Activated CD8-positive, alpha-beta T cell treated with anti-CD3 and anti-CD28 coated beads for 36 hours (primary cell): ENCODE measurements at places on chromosomes 6 and 20. TPM values are rescaled to one million over a fixed set of nuclear protein-coding genes. Genes with fewer than 3 reads are reported as not detected.

Gene LINC00237
- not detected for total RNA-seq

- DNase-seq, result no peak
These were observed 152.9 kb downstream of the SIM1 start for GRCh38 chr6:100311707-100312251.

- peak; percentile 37 for DNase-seq
These were observed 504 bp downstream of the SNTA1 start for GRCh38 chr20:33443006-33443511.

GRCh38 chr6:87807475-87807874, 105.4 kb upstream of the AKIRIN2 start:
- no peak for DNase-seq

Gene APMAP
- 36.7 TPM for total RNA-seq

DNA sequence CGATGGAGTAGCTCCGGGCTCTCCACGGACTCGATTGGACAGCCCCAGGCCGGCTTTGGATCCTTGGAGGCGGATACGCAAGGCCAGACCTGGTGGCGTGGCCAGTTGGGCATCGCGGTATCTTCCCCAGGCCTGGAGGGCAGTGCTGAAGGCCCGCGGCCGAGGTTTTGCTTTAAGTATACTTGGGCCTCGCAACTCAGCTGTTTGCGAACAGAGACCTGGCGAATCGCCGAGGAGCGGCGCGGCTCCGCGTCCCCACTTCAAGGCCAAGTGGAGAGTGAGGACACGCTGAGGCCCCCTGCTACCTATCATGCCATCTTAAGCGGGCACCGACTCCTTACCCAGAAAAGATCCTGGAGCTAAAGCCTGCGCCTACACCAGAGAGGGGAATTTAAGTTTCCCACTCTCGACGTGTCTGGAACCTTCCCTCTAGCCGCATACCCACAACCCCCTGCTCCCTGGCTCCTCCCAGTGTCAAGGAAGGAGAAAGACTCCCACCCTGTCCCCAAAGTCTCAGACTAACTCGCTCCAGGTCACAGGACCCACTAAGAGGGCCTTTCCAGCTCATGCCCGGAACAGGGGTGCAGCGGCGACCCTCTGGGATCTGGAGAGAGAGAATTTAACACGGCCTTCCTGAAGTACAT, 4.1 kb downstream of the LINC00237 start:
- DNase-seq, result peak; percentile 25

DNA sequence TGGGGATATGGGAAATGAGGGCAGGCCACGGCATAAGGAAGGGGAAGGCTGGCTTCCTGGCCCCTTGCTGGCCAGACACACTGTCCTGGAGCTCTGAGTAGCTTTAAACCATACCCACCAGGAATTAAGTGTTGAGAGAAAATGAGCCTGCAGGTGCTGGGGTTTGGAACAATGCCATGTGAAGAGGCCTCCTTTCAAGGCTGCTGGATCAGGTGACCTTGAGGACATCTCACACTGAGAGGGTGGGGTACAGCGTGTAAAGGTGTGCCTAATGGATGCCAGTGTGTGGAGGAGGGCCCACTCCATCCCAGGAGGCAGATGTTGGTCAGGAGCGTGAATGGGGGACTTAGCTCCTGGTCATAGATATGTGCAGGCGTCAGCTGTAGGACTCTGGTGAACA, 74.8 kb upstream of the MLN start:
- DNase-seq, result no peak

GRCh38 chr6:108592371-108593337, 31.9 kb downstream of the FOXO3 start:
- peak; percentile 80 for DNase-seq

DNA sequence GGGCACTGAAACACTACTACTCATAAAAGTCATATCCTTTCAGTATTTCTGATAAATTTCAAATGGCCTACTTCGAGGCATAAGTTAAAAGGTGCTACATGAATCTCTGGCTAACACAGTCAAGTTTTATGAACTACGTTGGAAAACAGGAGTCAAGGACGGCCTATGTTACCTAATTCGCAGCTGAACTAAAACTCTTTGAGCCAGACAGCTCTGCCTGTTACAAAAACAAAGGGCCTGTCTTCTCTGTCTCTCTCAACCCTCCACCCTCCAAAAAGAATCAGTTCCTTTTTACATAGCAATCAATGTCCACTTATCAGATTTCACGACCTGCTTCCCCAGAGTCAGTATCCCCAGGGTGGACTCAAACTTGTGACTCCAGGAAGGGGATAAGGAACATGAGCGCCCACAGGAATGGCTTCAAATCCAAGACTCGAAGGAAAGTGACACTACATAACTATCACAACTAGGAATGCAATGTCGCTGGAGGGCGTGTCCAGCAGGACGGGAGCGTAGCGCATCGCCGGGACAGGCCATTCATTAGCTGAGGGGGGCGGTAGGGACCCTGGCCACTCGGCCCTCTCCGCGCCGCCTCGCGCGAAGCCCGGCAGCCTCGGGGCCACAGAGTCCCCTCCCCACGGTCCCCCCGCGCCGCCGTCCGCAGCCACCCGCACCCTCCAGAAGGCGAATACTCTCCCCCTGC, 591 bp downstream of the IBTK start:
- DNase-seq, result peak; percentile 43

Gene OPRL1
- 0.63 TPM for total RNA-seq

DNA sequence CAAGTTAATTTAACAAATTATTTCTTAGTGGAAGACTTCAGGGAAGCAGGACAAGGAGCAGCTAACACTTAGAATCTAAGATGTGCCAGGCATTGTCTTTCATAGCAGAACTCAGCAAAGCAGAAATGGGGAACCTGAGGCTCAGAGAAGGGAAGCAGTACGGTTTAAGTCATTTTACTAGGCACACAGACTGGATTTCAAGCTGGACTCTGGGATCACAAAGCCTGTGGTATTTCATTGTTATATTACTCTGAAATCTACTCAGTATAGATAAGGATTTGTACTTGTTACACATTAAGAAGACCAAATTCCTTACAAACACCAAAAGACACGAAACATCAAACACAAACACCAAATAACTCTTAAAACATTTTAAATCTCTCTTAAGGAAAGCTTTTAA, 199.6 kb downstream of the ISM1 start:
- DNase-seq, result no peak

DNA sequence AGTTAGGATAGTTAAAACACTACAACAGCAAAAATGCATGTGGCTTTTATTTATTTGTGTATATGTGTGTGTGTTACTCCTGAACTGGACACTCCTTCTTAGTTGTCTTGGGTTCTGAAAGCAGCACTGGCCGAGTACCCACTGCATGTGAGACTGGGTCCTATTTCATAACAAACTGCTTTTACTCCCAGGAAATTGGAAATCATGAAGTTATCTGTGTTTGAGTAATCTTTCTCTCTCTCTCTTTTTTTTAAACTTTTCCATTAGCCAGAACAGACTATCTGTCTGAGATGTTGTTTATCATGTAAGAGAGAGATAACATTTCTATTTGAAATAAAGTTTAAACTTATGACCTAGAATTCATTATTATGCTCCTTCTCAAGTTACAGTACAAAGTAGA, 110.4 kb downstream of the LIN28B start:
- DNase-seq, result no peak

- DNase-seq, result no peak
These were observed 503.6 kb downstream of the MMUT start for GRCh38 chr6:48959251-48960060.

- DNase-seq, result no peak
These were observed 8.9 kb downstream of the RING1 start for GRCh38 chr6:33217246-33217645.

GRCh38 chr6:138774370-138774769, 801 bp downstream of the CCDC28A start:
- no peak for DNase-seq

- no peak for DNase-seq
These were observed 152.4 kb upstream of the MAN1A1 start for GRCh38 chr6:119501798-119502483.

GRCh38 chr6:109454496-109455436, 806 bp downstream of the MICAL1 start:
- DNase-seq, result peak; percentile 84

- DNase-seq, result no peak
These were observed 20.4 kb downstream of the AKAP12 start for GRCh38 chr6:151260205-151260604.

Gene CHD6
- 28.2 TPM for total RNA-seq

DNA sequence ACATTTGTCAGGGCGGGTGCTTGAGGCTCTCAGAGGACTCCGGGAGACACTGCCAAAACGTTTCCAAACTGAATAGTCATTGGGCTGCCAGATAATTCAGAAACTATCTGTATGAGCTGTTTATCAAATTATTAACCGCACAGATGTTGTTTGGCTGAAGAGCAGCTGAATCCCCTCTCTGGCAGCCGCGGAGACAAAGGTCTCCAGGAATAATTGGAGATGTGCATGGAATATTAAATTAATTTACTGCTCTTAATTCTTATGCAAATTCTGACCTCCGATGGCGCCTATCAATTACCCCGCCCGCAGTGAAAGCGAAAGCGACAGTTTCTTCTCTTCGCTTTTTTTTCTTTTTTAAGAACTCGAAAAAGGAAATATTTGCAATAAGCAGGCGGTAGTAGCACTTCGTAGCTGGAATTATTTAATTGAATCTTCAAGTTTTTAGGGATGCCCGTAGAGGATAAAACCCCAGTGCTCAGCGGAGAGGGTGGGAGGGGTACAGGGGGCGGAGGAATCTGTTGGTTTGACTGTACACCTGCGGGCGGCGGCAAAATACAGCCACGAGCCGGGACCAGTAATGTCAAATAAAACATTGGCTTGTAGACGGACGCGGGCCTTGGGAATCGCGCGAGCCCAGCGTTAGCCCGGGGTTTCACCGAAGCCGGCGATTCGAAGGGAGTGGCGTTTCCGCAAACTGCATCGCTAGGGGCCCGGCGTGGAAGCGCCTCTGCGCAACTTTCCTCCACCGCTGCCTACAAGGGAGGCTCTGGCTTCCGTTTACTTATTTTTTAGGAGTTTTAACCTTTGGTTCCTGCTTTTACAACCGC, 6.2 kb downstream of the LINC00237 start:
- peak; percentile 67 for DNase-seq

DNA sequence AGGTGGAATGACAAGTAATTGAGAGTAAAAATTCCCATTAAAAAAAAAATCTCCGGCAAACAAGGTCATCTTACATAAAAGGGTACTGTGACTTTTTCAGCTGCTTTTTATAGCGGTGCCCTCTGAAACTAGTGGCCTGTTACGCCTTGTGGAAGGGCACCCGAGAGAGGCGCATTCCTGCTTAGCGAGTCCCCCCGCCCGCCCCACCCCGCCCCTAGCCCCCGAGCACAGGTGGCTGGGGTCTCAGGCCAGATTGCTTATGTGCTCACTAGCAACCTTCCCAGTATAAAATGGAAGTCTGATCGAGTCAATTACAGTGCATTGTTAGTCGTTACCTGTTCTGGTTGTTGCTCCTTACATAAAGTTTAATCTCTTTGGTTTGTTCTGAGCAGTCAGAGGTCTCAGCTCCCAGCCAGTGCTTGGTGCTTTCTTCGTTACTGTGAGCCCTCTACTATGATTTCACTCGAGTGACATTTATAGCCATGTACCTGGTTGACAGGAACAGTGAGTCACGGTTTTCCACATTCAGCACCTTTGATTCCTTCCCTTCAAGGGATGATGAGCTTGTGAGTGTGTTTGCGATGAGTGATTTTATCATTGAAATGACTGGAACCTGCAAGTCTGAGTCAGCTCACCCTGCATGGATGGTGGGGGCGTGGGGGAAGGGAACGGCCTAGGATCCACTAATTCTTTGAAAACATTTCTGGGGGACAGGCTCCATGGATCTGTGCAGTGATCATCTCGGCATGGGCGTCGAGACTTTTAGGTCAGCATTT, 47.6 kb downstream of the ZDHHC14 start:
- peak; percentile 75 for DNase-seq

Gene OR2J3
- total RNA-seq, result not detected

Gene HLA-DMB
- total RNA-seq, result 3.6 TPM

GRCh38 chr6:2534406-2535042, 216.2 kb downstream of the MYLK4 start:
- DNase-seq, result no peak

Gene BMP7
- total RNA-seq, result not detected

DNA sequence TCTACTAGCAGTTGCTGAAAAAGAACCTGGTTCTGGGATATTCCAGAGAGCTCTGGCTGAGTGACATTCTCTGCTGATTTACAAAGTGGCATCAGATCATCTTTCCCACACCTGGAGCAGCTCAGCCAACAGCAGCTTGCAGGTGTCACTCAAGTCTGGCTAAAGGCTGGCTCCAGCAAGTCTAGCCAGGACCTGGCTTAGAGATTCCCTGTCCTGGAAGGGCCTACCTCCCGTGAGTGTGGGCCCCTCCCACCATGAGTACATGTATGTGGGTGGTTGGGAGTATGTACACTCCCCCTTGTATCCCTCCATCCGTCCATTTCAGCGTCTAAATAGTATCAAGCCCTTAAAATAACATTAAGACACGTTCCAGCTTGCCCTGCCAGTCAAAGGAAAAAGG, 539.3 kb upstream of the ID4 start:
- DNase-seq, result no peak

DNA sequence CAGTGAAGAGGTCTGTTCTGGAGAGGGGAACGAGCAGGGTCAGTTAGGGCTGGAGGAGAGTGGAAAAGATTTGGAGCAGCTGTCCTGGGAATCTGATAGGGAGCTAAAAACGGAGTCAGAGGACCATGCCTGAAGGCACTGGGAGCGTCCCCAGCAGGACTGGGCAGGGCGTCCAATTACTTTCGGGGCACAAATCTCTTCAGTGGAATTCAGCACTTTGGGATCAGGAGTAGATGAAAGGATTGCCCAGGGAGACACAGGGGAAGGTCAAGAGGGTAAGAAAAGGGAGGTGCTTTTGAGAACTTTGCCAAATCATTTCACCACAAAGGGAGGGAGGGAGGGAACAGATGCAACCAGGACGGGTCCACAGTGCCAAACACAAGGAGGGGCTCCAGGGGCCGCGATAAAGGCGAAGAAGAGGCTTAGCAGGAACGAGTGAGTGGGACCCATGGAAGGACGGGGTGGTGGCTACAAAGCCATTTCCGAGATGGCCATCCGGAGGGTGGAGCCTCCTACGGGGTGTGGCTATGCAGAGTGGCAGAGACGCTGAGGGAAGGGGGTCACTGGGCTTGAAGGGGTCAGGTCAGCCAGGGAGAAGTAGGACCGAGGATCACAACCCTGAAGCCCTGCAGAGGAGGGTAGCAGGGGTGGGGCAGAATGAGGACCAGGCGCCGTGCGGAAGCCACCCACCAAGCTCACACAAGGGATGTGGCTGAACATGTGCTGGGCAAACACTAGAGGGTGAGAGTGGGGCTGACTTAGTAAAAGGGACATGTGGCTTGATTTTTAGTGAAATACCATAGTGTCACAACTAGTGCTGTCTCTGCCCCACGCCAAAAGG, 180.0 kb upstream of the RREB1 start:
- peak; percentile 9 for DNase-seq

GRCh38 chr6:41352907-41353306, 17.5 kb downstream of the NCR2 start:
- no peak for DNase-seq

DNA sequence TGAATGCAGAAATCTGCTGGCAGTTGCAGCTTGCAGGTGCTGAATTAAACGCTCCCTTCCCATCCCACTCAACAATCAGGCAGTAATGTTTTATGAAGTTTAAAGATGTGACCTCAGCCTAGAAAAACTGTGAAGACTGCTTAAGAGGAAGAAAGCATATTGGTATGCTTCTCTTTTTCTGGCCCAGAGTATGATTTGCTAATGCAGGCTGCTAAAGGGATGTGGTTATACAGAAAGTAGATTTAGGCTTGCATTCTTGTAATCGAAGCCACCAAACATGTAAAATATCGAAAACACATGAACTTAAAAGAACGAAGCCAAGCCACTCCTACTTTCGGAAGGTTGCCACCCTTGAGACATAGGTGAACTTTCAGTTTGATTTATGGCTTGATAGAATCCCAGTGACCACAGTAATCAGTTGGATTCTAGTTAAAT, 40.7 kb downstream of the MAP3K5 start:
- peak; percentile 66 for DNase-seq

- DNase-seq, result no peak
These were observed 198.4 kb upstream of the TENT5A start for GRCh38 chr6:81950877-81951276.

Gene SLC26A8
- not detected for total RNA-seq
